ENCODE measurements at places on chromosomes 2 and 18.

DNA sequence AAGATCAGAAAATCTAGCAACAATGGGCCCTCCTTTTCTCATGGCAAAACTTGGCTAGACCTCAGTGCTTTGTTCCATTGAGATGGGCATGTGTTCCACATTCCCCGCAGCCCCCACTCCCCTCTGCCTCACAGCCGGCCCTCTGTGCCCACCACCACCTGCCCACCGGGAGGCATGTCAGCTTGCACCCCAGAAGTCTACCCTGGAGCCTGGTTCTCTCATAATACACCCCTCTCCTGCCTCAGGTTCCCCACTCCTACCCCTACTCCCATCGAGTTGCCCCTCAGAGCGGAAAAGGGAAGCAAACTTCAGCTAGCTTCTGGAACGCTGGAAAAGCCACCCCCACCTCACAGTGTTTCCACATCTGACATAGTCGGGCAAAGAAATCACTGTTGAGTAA is 219.0 kb downstream of the ANAPC1 start:
- no peak for DNase-seq

GRCh38 chr18:22463076-22463475 is 45.4 kb upstream of the CTAGE1 start:
- no peak for DNase-seq

DNA sequence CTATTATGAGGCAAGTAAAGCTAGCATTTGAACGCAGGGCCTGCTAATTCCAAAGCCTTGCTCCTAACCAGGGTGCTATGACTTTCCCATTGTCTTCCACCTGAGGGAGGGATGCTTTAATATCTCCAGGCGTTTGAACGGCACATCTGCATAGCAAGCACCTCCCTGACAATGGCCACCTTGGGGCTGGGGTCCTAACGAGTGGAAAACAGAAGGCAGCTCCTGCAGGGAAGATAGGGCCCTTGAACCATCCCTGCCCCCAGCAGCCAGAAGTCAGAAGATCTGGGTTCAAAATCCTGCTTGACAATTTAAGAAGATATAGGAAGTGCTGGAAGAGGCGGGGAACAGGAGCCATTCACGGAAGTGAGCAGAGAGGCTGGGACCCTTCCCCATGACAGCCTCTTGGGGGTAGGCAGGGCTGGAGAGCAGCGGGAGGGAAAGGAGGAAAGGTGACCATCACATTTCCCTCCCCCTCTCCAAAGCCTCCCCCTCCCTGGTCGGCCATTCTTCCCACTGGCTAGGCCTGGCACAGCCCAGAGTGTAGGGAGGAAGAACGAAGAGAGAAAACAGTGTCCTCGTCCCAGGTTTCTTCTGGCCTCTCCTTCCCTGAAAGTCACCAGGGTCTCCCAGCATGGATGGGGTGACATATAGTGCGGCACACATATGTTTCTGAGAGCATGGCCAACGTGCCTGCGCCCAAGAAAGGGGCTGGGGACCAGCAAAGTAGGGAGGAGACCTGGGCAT is 73.5 kb downstream of the EMX1 start:
- DNase-seq, result no peak

GRCh38 chr2:11065833-11066485 is 89.3 kb upstream of the SLC66A3 start:
- no peak for DNase-seq

- DNase-seq, result no peak
Measured at GRCh38 chr18:33923980-33924379, 300.7 kb downstream of the NOL4 start.

DNA sequence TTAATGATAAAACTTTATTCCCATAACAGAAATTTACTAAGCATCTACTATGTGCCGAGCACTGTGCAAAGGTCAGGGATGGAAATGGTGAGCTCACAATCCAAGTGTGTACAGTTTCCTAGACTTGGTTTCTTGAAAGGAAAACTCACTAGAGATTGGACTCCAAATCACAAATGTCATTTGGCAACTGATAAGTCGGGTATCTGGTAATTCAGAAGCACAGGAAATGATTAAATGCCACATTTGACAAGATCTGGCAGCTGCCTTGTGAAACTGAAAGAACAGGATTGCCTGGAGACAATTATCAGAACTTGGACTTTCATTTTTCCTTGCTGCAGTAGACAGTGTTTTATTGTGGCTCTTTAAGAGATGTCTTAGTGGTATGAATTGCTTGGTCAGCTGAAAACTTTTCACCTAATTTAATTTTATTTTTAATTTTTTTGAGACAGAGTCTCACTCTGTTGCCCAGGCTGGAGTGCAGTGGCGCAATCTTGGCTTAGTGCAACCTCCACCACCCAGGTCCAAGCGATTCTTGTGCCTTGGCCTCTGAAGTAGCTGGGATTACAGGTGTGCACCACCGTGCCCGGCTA is 19.2 kb downstream of the ITGA6 start:
- DNase-seq, result no peak

GRCh38 chr2:41414486-41415230 is 633.2 kb upstream of the PKDCC start:
- DNase-seq, result no peak

- DNase-seq, result no peak
Measured at GRCh38 chr2:29000481-29000880, 19.4 kb downstream of the TOGARAM2 start.

- DNase-seq, result no peak
Measured at GRCh38 chr2:149441255-149441654, 110.9 kb downstream of the LYPD6 start.

- no peak for DNase-seq
Measured at GRCh38 chr2:223418604-223419199, 183.5 kb downstream of the SCG2 start.

DNA sequence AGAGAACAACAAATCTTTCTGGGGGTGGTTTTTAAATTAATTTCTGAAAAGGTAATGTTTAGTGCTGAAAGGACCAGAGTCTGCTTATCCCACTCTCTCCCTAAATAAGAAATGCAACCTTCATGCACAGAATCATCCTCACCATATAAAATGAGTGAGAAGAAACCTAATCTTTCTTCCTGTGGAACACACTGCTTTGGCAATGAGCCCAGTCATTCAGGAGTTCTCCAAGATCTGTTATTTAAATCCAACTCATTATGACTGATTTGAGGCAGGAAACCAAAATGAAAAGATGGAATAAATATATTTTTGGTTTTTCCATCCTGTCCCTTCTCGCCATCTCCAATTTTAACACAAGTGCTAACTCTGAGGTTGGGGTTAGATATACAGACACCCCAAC is 228.3 kb downstream of the SRBD1 start:
- DNase-seq, result no peak

GRCh38 chr2:201821080-201821479 is 14.7 kb downstream of the CDK15 start:
- DNase-seq, result no peak

DNA sequence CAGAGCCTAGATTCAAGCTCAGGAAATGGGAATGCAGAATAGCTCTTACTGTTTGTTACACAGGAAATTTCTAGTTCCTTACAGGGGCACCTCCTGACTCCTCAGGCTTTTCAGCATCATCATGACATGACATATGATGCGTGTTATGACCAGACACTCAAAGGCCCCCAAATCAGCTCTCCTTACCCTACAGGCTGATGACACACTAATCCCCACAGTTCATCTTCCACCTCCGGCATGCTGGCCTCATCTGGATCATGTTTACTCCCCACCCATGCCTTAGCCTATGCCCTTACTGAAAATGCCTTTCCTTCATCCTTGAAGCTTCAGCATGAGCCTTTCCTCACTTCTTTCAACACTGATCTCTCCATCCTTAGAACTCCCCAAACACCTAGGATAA is 356.9 kb downstream of the SETBP1 start:
- DNase-seq, result no peak

GRCh38 chr2:8282858-8283252 is 399.0 kb upstream of the ID2 start:
- no peak for DNase-seq

GRCh38 chr18:49431165-49431962 is 29.1 kb downstream of the DYM start:
- no peak for DNase-seq

DNA sequence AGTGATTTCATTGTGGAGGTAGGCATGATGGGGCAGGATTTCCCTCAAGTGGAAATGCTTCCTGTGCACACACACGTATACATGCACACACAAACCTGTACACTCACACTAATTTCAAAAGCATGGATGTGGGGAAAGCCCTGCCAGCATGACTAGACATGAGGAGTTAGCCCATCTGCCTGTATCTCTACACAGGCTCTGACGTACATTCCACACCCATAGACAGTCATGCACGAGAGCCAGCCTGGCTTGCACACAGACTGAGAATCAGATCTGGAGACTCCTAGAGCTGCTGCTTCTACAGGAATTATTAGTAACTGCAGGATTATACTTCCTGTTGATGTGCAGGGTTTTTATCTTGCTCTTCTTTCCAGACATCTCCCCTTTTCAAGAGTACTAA is 27.3 kb upstream of the NFU1 start:
- DNase-seq, result no peak

- DNase-seq, result no peak
Measured at GRCh38 chr2:217048730-217049129, 188.9 kb upstream of the TNP1 start.

- DNase-seq, result no peak
Measured at GRCh38 chr2:83602753-83603152, 856.3 kb downstream of the SUCLG1 start.

DNA sequence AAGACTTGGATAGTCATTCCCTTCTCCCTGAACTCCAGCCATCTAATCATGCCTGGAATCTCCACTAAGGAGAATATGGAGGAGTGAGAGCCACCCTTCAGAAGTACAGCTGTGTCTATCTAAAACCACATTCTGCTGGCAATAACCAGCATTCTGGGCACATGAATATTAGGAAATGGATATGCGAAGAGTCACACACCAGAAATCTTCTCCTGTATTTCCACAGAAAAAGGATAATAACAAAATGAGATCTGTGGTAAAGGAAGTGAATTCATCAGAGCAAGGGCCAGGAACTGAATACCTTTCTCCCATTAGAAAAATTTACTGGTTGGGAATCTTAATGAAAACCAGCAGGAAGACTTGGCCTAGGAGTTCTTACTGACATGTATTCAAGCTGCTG is 218.8 kb downstream of the SCG2 start:
- no peak for DNase-seq

DNA sequence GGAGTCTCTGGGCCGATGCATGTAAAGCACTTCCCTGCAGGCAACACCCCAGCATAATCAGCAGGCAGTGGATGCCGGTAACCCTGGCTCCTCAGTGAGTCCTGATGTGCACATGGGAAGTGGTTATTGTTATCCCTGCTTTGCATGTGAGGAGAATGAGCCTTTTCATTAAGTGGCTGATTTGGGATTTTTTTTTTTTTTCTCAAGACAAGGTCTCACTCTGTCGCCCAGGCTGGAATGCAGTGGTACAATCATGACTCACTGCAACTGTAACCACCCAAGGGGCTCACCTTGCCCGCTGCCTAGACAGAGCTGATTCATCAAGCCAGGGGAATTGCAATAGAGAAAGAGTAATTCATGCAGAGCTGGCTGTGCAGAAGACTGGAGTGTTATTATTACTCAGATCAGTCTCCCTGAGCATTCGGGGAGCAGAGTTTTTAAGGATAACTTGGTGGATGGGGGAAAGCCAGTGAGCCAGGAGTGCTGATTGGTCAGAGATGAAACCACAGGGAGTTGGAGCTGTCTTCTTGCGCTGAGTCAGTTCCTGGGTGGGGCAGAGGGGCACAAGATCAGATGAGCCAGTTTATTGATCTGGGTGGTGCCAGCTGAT is 95.4 kb downstream of the SOCS6 start:
- DNase-seq, result no peak

- DNase-seq, result no peak
Measured at GRCh38 chr2:60825666-60826065, 55.7 kb upstream of the REL start.

DNA sequence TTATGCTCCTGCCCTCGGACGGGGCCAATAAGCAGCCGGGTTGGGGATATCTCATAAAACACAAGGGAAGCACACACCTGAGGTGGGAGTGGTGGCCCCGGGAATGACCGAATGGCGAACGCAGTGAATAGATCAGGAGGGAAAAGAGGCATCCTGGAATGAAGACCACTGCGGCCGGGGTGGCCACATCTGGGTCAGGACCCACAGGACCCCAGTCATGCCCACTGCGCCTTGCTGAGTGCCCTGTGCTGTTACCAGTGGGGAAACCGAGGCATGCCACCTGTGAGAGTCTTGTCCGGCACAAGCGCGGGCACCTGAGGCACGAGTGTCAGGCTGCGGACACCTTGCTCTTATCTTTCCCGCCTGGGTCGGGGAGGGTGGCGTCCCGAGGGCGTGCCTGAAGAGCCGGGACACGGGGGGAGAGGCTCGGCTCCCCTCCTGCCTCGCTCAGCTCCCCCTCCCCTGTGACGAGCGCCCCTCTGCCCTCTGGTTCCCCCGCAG is 1.6 kb downstream of the PDCD1 start:
- no peak for DNase-seq

GRCh38 chr18:33135951-33136660 is 304.4 kb downstream of the CCDC178 start:
- no peak for DNase-seq

DNA sequence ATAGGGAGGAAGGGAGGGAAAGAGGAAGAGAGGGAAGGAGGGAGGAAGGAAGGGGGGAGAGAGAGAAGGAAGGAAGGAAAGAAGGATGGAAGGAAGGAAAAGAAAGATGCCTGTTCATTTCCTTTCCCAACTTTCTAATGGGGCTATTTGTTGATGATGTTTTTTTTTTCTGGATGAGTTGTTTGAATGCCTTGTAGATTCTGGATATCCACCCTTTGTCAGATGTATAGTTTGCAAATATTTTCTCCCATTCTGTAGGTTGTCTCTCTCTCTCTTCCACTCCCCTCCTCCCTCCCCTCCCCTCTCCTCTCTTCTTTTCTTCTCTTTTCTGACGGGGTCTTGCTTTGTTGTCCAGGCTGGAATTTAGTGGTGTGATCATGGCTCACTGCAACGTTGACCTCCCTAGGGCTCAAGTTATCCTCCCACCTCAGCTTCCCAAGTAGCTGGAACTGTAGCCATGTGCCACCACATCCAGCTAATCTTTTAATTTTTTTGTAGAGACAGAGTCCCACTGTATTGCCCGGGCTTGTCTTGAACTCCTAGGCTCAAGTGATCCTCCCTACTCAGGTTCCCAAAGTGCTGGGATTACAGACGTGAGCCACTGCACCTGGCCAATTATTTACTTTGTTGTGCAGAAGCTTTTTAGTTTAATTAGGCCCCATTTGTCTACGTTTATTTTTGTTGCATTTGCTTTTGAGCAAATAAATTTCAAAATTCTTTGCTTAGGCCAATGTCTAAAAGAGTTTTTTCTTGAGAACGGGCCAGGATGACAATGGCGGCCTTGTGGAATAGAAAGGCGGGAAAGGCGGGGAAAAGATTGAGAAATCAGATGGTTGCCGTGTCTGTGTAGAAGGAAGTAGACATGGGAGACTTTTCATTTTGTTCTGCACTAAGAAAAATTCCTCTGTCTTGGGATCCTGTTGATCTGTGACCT is 57.3 kb upstream of the FAM117B start:
- DNase-seq, result no peak
